ENCODE measurements at places on chromosomes 16 and 17.

DNA sequence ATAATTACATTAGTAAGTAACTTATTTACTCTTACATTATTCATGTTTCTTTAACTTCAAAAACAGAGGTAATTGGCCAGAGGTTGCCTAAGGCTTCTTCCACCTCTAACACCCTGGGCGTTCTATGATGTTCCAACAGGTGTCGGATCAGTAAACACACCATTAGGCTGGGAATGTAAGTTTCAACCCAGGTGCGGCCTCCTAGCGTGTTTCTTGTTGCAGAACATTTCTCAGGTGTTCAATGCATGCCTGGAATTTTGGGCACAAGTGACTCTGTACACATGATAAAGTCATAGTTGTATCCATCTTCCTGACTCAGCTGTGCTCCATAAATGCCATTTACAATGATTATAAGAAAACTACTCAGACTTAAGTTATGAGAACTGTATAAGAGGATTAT, 1.0 kb downstream of the KRTAP2-2 start:
- DNase-seq: no peak

DNA sequence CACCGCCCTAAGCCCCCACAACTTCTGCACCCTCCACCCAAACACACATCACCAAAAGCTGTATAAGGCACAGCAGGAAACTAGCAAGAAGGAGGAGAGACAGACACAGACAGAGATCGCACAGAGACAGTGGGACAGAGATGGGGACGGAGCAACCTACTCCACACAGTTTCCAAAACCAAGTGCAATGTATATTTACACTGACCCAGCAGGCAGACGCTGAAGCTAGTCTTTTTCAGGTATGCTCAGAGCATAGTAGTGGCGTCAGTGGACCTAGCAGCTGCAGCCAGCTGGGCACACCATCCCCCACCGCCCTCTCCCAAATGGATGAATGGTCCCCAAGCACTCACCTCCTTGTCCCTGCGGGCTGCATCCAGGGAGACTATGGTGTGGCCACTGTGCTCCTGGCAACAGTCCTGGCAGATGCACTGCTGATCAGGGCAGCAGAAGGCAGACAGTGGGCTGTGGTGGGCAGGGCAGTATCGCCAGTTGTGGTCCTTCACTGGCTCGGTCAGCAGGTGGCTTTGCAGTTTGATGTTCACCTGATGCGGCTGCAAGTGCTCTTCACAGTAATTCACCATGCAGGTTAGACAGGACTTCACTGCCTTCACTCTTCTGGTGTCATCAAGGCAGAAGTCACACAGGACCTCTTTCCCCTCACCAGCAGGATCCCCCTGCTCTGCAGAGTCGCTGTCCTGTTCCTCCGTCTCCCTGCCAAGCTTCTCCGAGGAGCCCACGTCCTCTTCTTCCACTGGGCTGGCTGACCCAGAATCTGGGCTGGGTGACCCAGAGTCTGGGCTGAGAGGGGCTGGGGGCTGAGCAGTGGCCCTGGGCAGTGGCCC, 31.5 kb upstream of the FBXW10B start:
- no peak for DNase-seq

DNA sequence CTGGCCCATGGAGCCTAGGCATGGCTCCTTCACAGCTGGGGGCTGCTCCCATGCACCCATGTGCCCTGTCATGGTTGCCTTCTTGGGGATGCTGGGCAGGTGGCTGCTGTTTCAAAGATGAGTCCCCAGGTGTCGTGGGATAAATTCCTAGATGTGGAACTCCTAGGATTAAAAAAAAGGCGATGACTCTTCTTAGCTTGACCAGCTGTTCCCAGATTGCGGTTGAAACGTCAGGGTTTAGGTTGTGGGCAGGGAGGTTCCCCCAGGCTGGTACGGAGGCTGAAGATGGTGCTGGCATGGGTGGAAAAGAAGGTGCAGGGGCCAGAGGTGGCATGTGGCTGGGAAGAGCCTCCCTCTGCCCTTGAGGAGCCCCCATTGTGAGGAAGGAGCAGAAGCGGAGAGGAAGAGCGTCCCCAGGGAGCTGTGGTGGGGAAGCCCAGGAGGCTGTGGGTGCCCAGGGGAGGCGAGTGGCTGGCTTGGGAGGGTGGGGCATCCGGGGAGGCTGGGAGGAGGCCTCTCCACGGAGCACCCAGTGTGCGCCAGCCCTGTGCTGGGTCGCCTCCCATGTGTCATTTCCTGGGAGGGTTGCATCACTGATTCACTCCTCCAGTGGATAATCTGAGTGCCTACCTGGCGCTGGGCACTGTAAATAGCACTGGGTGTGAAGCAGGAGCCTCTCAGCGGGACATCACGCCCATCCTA, 7.5 kb upstream of the KCNJ12 start:
- DNase-seq: no peak

GRCh38 chr16:47476654-47477345, 15.7 kb downstream of the PHKB start:
- DNase-seq: no peak

GRCh38 chr17:11278992-11279270, 37.9 kb downstream of the SHISA6 start:
- DNase-seq: no peak

GRCh38 chr17:4708436-4708835, 2.0 kb upstream of the ARRB2 start:
- DNase-seq: no peak

GRCh38 chr16:75044800-75045361, 46.1 kb downstream of the ZNRF1 start:
- no peak for DNase-seq

DNA sequence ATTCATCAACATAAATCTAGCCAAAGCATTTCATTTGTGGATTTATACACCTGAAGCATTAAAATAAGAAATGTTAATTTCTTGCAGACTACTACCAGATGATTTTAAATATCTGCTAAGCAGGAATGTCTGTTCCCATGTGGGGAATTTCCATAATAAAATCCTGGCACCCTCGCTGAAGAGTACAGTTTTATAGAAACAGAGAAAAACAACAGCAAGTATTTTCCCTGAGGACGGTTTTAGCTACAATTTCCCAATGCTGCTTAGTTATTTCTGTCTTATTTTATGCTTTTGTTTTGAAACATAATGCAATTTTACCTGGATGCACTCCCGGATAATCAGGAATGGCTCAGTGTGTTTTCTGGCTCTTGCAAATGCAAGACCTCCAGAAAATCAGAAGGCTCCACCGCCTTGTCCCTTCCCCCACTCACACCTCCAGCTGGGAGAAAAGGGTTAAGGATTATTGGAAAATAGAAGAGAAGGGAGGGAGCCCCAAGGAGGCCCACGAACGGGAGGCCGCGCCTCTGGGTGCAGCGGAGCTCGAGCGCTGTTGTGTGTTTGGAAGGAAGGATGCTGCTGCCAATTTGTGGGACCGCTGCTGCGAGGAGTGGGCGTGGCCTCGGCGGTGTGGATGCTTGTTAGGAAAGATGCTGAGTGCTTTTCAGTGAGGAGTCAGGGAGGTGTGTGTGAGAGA, at the start of gene CNTNAP4:
CNTNAP4 (plus strand) TSS at position 657 of the 694 bp plus-strand sequence. CDS start 262 bp downstream, outside the sequence.
- DNase-seq: no peak

DNA sequence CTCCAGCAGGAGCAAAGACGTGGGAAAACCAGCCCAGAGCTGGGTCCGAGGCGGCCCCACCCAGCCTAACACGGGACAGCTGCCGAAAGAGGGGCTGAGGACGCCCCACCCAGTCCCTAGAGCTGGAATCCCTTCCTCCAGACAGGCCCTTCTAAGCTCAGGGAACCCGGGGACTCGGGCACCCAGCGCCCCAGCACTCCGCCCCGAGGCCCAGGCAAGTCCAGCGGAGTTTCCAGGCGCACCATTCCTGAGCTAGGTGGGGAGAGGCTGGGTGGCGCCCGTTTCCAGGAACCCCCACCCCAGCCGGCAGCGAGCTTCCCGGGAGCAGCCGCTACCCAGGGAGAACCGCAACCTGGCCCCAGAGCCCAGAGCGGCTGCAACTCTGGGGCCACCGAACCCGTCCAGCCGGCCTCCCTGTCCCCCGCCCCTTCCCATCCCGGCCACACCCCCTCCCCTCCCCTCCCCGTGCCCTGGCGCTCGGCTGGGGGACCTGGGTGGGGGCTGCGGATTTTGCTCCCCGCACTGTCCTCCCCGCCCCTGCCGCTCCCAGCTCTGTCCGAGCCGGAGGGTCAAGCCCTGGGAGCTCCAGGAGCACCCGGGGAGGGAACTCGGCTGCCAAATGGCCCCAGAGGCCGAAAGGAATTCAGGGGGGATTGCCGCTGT, 536 bp downstream of the TMC6 start:
- DNase-seq: no peak

DNA sequence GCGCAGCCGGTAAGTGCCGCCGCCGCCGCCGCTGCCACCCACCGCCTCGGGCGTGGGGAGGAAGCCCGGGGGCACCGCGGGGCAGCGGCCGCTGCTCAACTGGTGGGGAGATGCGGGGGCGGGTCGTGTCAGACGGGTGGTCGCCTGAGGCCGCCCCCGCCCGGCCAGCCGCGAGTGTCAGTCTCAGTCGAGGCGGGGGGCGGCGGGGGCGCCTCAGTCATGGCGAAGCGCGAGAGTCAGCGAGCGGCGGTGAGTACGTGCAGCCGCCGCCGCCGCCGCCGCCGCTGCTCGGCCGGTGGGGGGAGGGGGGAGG, 76.2 kb downstream of the CHD9 start:
- DNase-seq: no peak

DNA sequence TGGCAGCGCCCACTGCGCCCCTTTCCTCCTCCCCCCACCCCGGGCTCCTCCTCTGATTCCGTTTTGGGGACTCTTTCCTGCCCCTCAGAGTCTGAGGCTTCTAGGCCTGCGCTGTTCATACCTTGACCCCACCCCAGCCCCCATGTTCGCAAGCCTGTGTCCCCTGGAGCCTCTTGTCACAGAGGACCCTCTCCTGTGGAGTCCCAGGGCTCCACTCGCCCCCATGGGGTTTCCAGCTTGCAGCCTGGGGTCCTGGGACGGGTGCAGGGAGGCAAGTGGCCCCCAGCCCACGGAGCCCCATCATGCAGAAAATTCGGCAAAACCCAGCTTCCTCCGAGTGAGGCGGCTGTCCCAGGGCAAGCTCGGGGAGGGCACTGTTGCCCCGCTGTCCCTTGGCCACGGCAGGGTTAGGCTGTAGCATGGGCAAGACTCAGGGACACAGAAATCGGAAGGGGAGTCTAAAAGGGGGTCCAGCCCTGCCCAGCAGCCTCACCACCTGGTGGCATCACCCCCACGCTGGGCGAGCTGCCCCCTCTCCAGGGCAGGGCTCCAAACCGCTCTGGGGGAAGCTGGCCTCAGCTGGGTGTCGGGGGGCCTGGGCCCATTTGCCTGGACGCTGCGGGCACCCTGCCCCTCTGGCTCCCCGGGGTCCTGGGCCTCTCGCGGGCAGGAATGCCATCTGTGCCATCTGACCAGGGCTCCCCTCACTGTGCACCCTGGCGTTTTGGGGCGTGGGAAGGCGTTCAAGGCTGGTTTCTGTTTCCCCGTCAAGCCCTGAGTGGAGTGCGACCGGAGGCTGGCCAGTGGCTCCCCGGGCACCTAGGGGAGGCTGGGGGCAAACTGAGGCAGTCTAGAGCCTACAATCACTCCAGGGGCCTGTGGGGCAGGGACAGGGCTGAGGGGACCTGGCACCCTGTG, 11.5 kb upstream of the BAHCC1 start:
- DNase-seq: no peak

GRCh38 chr16:27214084-27214961, 11.0 kb downstream of the KDM8 start:
- no peak for DNase-seq

DNA sequence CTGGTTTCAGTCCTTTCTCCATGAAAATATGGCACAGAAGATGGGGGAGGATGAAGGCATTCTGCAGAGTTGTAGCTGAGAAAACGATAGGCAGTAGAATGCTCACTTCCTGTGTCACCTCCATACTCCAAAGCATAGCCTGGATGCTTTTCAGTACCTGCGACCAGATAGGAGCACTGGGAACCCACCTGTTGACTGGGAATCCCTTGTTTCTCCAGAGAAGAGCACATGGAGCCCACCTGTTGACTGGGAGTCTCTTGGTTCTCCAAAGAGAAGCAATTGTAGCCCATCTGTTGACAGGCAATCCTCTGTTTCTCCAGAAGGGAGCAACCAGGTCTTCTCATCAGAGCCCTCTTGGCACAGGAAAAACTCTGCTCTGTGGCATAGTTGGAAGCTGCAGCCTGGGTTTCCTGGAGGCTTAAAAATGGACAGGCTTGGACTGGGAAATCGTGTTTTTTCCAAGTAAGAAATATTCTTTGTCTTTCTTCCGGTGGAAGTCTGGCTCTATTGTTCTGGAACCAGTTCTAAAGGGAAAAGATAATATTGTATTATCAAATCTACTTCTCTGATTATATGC, 13.2 kb downstream of the TERF2IP start:
- DNase-seq: no peak

DNA sequence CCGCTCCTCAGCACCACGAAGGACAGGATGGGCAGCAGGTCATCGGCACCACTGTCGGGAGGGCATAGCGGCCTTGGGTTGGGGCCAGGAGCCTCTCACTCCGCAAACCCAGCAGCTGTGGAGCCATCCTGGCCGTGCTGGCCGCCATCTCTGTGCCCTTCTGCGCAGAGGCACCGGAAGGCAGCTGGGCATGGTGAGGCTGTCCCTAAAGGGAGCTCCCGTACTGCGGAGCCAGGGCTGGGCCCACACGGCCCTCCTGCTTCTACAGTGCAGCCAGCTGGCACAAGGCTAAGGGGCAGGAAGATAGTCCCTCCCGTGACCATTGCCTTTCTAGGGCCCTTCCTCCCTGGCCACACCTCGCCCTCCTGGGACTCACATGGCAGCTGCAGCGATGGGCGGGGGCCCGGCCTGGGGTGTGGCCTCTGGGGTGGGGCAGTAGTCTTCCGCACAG, 7.0 kb upstream of the SPATA2L start:
- DNase-seq: no peak

- DNase-seq: no peak
Measured at GRCh38 chr17:39080421-39081078, 70.9 kb downstream of the PLXDC1 start.

- no peak for DNase-seq
Measured at GRCh38 chr16:3945751-3946603, 65.5 kb upstream of the CREBBP start.

All from stimulated activated CD8-positive, alpha-beta memory T cell treated with anti-CD3 and anti-CD28 coated beads, Interleukin-4, amount 100 ng/mL, for 24 hours (primary cell).